ENCODE measurements at places on chromosomes 5 and 9. TPM values are rescaled to one million over a fixed set of nuclear protein-coding genes. Genes with fewer than 3 reads are reported as not detected.

GRCh38 chr5:179455320-179455719, 95.0 kb upstream of the RUFY1 start:
- H3K4me3 ChIP-seq = no peak overlapping the region
- no peak for DNase-seq
- H3K27ac ChIP-seq = no peak overlapping the region
- no peaks in the 10 kb centered on the region for H3K4me1 ChIP-seq
- H3K27me3 ChIP-seq = peaks cover 5% of the 10 kb centered on the region
- H3K36me3 ChIP-seq = no peaks in the 10 kb centered on the region

- H3K4me1 ChIP-seq = no peaks in the 10 kb centered on the region
- no peak overlapping the region for H3K27ac ChIP-seq
- H3K36me3 ChIP-seq = peaks cover 78% of the 10 kb centered on the region
Measured at GRCh38 chr5:65577141-65577540, 14.0 kb downstream of the PPWD1 start.

- no peak overlapping the region for H3K27ac ChIP-seq
- no peak overlapping the region for H3K4me3 ChIP-seq
- H3K27me3 ChIP-seq = no peaks in the 10 kb centered on the region
- H3K36me3 ChIP-seq = no peaks in the 10 kb centered on the region
Measured at GRCh38 chr5:60613826-60614225, 86.1 kb downstream of the DEPDC1B start.

DNA sequence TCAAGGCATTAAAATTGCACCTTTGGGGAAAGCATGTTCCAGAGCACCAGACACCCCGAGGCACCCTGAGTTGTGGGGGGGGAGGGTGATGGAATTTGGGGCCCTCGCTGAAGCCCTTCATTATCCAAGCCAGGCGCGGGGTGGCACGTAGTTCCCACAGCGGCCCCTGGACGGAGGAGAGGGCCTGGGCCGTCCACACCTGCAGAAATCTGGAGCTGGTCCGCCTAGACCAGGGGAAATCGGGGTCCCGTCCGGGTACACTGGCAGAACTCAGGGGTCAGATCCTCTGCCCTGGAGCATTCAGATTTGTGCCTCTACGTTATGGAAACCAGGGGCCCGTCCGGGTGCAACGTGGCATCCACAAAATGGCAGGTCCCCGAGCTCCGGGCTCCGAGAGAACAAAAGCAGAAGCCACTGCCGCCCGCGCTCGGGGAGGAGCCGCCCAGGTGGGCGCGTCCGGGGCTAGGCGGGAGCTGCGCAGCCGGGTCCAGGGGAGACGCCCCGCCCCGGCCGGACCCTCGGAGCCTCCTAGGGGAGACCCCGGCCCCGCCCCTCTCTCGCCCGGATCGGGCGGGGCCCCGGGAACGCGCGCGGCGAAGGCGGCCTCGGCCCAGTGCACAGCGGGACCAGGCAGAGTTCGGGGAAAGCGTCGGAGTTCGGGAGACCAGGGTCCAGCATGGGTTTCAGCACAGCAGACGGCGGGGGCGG, at the start of gene PLEKHG4B:
Gene PLEKHG4B (plus strand): TSS at position 613 of the 708 bp plus-strand sequence. CDS start 64 bp downstream, at position 677.
- DNase-seq = no peak
- no peaks in the 10 kb centered on the region for H3K36me3 ChIP-seq
- no peak within 1 kb of the TSS for H3K27ac ChIP-seq
- no peak within 1 kb of the TSS for H3K4me3 ChIP-seq
- H3K27me3 ChIP-seq = peaks cover 32% of the 10 kb centered on the region

GRCh38 chr9:2411459-2412215, 209.9 kb upstream of the VLDLR start:
- no peak overlapping the region for H3K27ac ChIP-seq
- no peaks in the 10 kb centered on the region for H3K27me3 ChIP-seq
- DNase-seq = no peak
- H3K4me1 ChIP-seq = no peaks in the 10 kb centered on the region

The DMRT2 gene
- not detected for total RNA-seq
